ENCODE measurements at places on chromosomes 6 and 20.

- DNase-seq: no peak
These were observed 17.3 kb upstream of the TENT5A start for GRCh38 chr6:81769824-81770223.

- DNase-seq: no peak
These were observed 358.4 kb downstream of the BTBD3 start for GRCh38 chr20:12276011-12276673.

DNA sequence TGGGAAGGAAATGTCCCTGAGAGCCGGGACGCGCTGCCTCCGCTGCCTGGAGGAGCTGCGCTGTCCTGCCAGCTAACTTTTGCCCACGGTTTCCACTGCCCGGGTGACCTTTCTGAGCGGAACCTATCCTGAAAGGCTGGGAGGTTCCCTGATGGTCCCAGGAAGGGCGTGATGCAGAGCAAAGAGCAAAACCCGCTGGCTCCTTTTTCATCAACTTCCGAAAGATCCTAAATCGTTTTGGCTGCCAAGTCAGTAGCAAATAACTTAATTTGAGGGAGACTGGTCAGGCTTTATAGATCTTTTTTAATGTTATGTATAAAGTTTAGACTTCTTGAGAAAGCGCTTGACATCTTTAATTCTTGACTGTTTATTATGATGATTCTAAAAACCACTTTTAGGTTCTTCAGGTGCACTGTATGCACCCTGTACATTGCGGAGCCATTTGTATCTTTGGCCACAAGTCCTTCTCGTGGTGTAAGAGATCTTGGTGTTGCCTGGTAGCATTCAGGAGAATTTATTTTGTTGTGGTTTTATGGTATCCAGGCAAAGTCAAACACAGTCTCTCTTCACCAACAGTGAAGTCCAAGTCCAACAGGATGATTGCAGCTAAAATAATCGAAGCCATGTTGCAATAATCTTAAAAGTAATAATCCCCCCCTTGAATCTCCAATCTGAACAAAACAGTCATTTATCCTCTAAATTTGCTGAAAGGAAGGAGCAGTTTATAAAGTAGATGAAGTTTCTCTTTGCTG lies at the start of gene SYNE1:
Gene SYNE1 (minus strand): TSS at position 67 of the 752 bp plus-strand sequence. CDS start 9,031 bp downstream, outside the sequence.
- DNase-seq: no peak

DNA sequence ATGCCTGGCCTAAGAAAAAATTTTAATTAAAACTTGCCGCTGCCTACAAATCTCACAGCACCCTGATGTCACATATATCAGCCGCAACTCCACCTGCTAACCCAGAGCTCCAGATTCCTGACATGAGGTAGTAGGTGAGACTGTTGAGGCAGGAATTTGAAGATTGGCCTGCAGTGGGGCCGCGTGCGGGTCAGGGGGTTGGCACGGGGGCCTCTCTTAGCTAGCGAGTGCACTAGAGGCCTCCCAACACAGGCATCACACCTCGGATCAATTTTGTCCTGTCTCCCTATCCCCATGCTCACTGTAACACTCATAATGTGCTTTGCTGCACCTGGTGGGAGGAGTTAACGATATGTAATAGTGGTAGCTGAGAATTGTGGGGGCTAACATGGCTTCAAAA lies 349.8 kb downstream of the CDC5L start:
- DNase-seq: no peak

GRCh38 chr6:95805699-95806098 lies 210.1 kb upstream of the FUT9 start:
- no peak for DNase-seq

DNA sequence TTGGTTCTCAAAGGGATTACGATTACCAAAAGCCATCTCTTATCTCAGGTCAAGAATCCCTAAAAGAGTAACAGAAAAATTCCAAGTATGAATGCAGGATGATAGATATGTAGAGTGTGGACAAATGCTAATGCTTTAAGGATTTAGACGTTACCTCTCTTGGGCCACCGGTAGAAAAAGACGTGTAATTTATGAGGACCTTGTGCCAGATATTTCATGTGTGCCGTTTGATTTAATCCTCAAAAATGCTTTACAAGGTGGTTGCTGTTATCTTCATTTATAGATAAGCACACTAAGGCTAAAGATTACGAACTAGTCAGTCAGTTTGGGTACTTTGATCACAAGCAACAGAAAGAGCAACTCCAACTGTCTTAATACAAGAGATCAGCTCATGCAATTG lies 370.8 kb upstream of the JAG1 start:
- DNase-seq: no peak

- no peak for DNase-seq
These were observed 88.2 kb downstream of the NOL4L start for GRCh38 chr20:32496811-32497533.

DNA sequence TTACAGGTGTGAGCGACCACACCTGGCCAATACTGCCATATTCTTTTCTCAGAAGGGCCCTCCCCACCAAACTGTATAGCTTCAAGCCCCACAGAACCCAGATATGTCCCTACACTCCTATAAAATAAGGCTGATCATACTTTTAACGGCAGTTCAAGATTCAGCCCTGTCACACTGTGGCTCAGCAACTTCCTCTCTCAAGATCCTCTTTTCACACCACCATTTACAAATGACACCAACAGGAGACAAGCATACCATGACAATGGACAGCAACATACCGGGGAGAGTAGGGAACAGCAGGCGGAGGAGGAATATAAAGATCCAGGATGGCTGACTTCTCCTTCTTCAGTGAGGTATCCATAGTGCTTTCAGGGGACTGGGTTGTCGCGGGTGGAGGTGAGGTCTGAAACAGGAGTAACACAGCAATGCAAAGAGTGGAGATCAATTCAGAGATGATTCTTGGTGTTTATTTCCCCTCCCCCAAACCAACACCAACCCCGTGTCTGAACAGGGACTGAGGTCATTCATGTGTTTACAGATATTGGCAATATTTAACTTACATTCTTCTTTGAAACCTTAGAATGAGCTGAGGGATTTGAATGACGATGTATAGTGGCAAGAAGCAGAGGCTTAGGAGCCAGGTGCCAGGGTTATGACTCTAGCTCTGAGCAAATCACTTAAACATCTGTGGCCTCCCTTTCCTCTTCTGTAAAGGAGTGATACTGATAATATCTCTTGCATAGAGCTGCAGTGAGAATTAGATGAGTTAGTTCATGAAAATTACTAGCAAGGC lies 57.6 kb upstream of the IPCEF1 start:
- DNase-seq: no peak

DNA sequence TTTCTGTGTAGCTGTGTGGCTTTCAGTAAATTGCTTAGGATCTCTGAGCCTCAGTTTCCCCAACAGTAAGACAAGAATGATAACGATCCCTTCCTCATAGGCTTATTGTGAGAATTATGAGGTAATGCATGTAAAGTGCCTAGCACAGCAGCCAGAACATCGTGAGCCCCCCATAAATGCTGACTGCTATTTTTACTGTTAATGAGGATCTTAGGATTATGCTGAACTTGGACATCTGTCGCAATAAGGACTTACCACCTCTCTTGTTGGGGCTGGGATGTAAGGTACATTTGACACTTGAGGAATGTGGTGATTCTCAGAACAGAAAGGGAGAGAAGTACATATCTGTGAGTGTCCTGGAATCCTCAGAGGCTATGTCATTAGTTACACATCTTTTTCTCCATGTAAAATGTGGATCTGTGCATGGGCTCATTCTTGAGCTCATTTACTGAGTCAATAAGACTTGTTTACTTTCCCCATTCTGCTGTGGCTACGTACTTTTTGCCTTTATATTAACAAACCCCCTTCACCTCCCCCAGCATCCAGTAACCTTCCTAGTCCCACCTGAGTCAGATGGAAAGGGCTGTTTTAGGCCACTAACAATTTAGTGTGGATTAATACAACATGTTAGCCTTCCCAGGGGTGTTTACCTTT lies 64.4 kb upstream of the PLEKHG1 start:
- DNase-seq: no peak

DNA sequence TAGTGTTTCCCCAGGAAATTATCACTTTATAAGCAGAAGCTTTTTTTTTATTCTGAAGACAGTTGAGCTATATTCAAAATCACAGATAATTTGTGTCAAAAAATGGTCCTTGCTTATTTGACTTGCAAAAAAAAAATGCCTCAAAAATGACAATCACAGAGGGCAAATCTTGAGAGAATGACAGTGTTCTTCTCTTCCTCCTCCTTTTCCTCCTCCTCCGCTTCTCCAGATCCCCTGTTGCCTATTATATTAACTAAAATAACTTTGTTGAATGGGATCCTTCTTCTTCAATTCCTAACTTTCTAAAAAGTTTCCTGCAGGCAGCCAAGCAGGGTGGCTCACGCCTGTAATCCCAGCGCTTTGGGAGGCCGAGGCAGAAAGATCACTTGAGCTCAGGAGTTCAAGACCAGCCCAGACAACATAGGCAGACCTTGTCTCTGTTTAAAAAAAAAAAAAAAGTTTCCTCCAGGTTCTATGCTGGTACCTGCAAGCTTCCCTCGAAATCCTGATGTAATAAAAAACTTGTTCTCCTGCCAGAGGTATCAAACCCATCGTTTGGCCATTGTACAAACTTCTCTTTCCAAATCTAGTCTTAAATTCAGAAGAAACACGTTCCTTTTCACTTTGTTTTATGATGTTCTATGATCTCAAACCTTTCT lies 128.6 kb downstream of the IPCEF1 start:
- DNase-seq: no peak

DNA sequence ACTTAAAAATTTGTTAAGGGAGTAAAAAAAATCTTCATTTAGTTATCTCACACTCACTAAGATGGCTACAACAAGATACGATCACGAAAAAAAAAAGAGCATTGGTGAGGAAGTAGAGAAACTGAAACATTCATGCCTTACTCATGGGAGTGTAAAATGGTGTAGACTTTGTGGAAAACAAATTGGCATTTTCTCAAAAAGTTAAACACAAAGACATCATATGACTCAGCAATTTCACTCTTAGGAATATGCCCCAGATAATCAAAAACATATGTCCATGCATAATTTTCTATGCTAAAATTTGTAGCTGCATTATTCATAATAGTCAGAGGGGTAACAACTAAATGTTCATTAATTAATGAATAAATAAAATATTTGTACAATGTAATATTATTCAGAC lies 120.9 kb upstream of the IRAK1BP1 start:
- no peak for DNase-seq

GRCh38 chr6:110814102-110815014 lies 911 bp downstream of the CDK19 start:
- peak; percentile 45 for DNase-seq

DNA sequence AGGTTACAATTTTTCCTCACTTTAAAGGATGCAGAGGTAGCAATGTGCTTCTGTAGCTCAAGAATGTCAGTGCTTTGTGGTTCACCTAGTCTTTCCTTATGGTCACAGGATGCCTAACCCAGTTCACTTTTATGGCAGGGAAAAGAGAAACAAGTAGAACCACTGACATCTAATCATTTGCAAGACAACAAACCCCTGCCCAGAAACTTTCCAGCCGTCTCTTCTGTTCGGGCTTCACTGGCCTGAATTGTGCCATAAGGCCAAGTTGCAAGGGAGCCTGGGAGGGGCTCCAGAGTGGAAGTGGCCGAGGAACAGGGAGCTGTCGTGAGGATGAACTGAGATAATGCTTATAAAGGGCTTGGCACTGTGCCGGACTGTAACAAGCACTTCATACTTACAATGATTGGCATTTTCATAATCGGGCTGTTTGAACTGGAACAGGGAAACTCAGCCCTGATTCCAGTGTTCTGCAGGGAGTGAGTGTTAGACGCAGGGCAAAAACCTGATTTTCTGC lies 212.6 kb downstream of the BCAS1 start:
- no peak for DNase-seq

GRCh38 chr20:2866236-2866635 lies 7.0 kb upstream of the PTPRA start:
- no peak for DNase-seq

DNA sequence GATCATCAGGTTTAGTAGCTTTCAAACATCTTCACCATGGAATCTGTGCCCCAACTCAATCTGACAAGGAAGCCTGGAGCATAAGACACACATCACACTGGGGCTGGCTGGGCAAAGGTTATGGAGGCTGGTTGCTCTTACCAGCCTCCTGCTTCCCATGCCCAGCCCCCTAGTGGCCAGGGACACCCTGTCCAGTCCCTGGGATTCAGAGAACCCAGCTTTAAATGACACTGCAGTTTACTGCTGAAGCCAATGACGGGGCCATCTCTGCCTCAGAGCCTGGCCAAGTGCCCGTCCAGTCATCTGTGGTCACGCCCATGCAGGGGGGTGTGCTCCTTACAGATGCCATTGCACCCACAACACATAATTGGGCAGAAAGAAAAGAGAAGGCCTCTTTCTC lies 272.9 kb downstream of the SMOC2 start:
- no peak for DNase-seq

DNA sequence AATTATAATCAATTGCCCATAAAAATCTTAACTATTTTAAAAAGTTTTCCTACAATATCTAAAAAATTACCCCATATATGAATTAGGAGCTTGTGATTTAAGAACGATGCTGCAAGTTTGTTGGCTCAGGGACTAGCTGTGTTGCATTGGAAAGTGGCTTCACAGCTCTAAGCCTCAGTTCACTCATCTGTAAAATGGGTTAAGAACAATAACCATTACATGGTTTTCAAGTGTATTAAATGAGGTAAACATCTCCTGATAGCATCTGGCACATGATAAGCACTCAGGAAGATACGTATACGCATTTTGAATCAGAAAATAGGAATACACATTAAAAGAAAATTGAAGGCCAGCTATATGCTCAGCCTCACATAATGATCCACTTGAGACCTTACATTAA lies 76.4 kb downstream of the ARHGAP18 start:
- DNase-seq: no peak
